Myocyte (in vitro differentiated cells): ENCODE measurements at places on chromosomes 7 and 10. TPM values are rescaled to one million over a fixed set of nuclear protein-coding genes. Genes with fewer than 3 reads are reported as not detected.
A peak's percentile ranks its signal among the peaks of the same experiment; 100 is the strongest.

DNA sequence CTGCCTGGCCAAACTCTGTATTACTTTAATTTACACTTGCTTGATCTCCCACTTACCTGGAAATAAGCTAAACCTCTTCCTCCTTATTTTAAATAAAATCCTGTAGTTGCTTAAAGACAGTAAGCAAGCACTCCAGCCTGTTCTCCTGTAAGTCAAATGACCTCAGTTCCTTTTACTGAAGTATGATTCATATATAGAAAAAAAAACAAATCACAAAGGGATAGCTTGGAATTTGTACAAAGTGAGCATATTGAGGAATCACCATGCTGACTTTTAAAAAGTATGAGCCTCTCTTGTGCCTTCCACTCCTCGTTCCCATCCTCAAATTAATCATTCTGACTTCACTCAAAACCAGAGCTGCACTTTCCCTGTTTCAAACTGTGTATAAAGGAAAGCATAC lies 52.0 kb downstream of the C10orf90 start:
- DNase-seq: no peak

AZGP1 gene
- not detected in 2 replicates for total RNA-seq

DNA sequence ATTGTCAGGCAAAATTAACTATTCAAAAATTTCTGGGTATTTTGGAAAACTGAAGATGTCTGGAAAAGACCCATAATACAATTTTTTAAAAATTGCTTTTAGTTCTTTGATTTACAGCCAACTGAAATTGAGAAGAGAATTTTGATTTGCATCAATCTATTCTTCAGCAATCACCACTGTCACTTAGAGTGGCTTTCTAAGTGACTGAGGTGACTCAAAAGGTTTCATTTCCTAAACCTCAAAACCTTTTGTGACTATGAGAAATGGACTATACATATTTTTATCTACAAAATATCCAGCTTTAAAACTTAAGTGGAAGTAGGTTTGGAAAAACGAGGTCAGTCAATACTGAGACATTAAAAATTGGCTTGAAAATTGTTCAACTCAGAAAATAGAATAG lies 60.0 kb downstream of the ENO4 start:
- DNase-seq: no peak

DNA sequence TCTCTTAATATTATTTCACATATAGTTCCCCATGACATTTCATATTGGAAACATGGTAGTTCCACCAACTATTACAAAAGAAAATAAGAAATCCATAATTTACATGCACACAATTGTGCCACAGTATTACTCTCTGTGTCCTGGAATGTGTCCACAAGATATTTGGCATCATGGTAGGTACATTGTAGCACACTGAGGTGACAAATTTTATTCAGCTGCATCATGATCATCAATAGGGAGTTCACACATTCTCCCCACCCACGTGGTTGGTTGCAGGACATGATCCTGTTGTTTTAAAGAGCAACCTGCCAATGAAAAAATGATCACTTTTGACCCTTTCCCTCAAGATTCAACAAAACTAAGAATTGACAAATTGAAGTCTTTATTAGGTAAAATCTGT lies 67.1 kb upstream of the HECTD2 start:
- peak; percentile 59 for DNase-seq

DNA sequence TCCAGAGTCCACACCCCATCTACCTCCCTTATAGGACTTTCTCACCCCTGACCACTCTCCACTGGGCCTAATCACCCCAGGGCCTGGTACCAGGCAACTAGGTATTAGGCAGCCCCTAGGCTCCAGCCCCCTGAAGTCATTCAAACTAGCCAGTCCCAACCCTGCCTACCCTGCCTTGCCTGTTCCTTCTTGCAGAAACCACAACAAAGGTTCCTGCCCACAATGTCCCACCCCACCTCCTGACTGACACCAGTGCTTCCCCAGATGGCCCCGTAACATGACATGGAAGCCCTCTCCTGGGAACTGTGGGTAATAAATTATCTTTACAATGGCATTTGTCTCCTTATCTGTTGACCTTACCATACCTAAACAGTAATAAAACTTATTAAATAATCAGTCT lies 100.6 kb upstream of the PDE1C start:
- no peak for DNase-seq

- no peak for DNase-seq
These were observed 32.7 kb downstream of the INPP5A start for GRCh38 chr10:132570265-132570664.

DNA sequence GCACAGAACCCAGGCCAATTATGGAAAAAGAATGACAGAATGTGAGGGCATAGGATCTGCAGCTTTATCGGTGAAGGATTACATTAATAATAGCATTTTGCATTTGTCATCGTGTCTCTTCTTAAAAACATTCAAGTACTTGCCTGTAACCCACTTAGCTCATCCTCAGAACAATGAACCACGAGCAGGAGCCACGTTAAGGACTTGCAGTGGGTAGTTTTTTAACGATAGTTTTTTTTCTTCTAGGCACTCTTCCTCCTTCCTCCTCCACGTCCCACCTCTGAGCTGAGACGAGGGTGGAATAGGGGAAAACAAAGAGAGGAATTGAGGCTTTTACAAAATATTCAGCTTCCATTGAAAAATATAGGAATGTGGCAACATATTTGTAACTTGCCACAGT lies 27.1 kb downstream of the CDHR3 start:
- no peak for DNase-seq

DNA sequence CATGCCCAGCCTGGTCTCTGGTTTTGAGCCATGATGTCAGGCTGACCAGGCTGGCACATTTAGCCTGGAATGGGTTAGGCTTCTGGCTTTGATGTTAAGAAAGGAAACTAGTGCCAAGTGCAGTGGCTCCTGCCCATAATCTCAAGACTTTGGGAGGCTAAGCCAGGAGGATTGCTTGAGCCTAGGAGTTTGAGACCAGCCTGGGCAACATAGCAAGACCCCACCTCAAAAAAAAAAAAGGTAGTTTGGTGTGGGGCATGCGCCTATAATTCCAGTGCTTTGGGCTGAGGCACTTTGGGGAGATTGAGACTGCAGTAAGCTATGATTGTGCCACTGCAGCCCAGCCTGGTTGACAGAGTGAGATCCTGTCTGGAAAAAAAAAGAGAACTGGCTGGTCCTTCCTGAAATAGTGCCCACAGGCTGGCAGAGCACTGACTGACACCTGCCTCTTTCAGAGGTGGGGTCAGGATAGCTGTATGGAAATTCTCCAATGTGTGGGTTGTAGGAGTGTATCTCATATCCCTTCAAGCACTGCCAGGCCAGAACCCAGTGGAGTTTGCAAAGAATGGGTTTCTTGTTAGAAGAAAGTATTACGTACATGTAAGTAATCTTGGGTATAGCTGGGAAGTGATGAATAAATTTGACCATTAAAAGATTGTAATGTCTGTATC lies 61.3 kb downstream of the KAT6B start:
- no peak for DNase-seq

ASL gene
- 16.3 and 20.2 TPM in 2 replicates for total RNA-seq

GRCh38 chr7:47119261-47119865 lies 462.5 kb downstream of the TNS3 start:
- DNase-seq: no peak

GRCh38 chr10:46545861-46546590 lies 10.4 kb downstream of the GPRIN2 start:
- DNase-seq: no peak

DNA sequence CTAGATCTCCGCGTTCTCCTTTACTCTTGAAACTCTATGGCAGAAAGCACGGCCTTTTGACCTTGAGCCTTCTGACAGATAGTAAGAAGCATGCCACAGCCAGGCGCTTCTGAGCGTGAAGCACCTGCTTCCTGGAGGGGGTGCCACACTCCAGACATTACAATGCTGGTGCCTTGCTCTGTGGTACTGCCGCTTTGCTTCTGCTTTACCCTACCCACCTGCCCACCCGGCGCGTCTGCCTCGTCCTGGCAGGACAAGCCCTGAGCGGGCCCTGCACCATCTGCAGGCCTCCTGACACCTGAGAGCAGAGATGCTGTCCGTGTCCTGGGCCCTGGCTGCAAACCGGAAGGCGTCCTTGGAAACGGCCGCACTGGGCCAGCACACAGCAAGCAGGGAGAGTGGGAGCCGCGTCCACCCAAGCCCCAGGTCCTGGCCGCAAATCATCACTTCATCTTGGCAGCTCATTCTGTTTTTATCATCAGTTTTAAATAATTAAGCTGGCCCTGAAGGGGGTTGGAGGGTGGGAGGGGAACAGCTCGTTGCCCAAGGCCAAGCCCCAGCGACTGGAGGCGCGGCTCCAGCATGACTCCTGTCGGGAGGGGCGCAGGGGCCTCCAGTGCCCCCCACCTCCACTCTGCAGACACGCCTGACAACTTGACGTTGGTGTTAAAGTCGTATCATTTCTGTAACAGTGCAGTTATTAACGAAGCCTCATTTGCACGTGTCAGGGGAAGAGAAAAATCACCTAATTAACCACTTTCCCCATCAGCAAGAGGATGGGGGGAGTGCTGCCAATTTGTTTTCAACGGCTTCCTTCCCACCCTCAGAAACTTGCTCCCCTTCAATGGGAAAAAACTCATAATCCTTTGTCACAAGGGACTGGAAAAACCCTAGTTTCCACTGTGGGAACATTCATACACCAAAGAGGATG lies 132.2 kb downstream of the MAD1L1 start:
- no peak for DNase-seq

ANXA11 gene
- total RNA-seq: 219 and 266 TPM in 2 replicates

LRRN3 gene
- total RNA-seq: 5.2 and 26.9 TPM in 2 replicates

CYP2C19 gene
- 0.08 TPM in 1 of 2 replicates, not detected in the other for total RNA-seq

BUB3 gene
- 138 and 170 TPM in 2 replicates for total RNA-seq

DNA sequence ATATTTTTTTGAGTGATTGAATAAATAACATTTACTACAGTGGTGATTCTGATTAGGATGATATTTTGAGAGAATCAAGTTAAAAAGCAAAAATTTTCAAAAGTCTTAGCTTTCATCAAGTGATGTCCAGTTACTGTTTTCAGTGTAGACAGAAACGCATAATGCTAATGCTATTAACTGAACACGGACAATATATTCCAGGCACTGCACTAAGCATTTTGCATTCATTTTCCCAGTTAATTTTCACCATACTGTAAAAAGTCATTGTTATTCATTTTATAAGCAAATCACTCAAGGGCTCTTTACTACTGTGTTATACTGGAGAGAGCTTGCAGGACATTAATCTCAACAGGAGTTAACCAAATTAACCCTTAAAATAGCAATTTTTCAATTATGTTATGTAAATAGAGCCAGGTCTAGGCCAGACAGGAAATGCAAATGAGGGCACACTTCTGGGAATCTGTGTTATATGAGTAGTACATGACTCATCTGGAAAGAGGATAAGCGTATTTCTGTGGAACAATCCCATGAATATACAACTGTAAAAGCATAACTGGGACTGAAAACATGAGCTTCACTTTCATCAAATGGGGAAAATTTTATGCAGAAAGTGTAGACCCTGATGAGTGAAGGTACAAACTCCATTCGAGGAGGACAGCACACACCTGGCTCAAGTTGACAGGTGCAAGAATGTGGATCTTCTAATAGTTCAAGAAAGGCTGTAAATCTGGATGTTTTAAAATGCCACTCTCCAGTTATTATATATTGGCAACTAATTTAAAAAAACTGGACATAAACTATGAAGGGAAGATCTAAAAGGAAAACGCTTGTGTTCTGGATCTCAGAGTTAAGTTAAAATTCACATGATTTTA lies 75.4 kb downstream of the ANK3 start:
- peak; percentile 40 for DNase-seq

TMEM72 gene
- total RNA-seq: 0.96 and 1.6 TPM in 2 replicates

DNA sequence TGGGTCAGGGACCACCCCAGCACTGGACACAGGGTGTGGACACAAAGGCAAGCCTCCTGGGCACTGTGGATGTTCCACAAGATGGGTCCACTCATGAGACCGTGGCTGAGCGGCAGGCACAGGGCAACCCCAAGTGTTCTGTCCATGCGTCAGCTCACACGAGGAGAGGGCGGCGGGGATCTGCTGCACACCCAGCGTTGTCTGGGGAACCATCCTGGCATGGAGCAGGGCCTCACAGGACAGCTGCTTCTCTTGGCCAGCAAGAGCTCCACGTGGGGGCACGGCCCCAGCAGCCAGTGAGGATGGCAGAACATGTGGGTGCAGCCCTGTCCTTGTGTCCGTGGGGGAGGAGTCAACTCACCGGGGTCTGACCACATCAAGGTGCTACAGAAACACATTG lies 195.4 kb downstream of the PTPRN2 start:
- DNase-seq: no peak

- peak; percentile 54 for DNase-seq
These were observed 169.7 kb upstream of the PHYHIPL start for GRCh38 chr10:59006511-59007306.

MEPCE gene
- 38.1 and 41.3 TPM in 2 replicates for total RNA-seq

NPSR1 gene
- total RNA-seq: not detected in 2 replicates

GRCh38 chr10:31912289-31912688 lies 16.3 kb downstream of the ARHGAP12 start:
- no peak for DNase-seq

- peak; percentile 48 for DNase-seq
These were observed 31.3 kb downstream of the LAMB1 start for GRCh38 chr7:107971613-107972012.

DPP6 gene
- total RNA-seq: not detected in 2 replicates

C7orf25 gene
- total RNA-seq: 15.1 and 26.1 TPM in 2 replicates

DOCK1 gene
- 35.1 and 37.6 TPM in 2 replicates for total RNA-seq

DNA sequence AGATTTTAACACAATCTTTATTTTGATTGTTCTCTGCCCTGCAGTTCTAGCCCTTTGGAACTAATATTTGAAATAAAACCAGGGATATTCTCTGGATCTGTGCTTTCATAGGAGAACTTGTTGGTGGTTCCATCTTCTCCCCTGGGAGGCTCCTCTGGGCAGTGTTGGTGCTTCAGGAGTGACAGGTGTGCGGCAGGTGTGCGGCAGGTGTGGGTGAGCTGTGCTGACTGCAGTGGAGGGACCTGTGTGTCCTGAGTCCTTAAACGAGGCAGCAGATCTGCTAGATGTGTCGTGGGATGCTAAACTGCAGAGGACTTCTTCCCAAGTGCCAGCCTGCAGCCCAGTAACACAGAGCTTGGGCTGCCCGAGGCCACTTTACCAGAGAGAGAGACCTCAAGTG lies 98.4 kb downstream of the LYZL1 start:
- no peak for DNase-seq

DNA sequence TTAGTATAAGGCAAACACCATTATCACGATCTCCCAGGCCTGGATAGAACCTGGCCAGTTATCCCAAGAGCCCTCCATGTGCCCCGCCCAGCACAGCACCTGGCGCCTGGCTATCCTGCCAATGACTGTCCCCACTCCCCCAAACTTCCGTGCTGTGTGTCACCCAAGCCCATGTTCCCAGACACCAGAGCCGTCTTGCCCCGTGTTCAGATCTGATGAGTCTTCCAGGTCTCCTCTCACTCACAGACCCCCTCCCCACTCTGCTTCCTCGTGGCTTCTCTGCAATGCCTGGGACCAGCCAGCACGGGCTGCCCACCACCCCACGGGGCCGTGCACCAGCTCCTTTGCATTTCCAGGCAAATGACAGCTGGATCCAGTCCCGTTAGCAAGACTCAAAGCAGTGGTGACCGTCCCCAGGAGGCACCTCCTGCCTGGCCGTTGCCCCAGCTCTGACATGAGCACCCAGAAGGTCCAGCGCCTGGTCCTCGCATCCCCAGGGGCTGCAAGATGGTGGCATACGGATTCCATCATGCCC lies 43.8 kb upstream of the INPP5A start:
- DNase-seq: no peak

- DNase-seq: peak; percentile 66
These were observed 143.5 kb upstream of the UNC5B start for GRCh38 chr10:71068861-71069271.

CREB3L2 gene
- total RNA-seq: 21.2 and 31.3 TPM in 2 replicates
